ENCODE measurements at places on chromosomes 3 and 15.

DNA sequence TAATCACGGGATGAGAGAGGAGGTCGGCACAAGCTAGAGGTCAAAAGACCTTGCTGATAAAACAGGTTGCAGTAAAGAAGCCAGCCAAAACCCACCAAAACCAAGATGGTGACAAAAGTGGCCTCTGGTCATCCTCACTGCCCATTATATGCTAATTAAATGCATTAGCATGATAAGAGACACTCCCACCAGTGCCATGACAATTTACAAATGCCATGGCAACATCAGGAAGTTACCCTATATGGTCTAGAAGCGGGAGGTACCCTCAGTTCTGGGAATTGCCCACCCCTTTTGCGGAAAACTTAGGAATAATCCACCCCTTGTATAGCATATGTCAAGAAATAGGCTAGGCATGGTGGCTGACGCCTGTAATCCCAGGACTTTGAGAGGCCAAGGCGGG, 4.3 kb upstream of the ULK4 start:
- DNase-seq: no peak

GRCh38 chr15:49313650-49314049, 109.4 kb upstream of the FGF7 start:
- DNase-seq: peak; percentile 80

DNA sequence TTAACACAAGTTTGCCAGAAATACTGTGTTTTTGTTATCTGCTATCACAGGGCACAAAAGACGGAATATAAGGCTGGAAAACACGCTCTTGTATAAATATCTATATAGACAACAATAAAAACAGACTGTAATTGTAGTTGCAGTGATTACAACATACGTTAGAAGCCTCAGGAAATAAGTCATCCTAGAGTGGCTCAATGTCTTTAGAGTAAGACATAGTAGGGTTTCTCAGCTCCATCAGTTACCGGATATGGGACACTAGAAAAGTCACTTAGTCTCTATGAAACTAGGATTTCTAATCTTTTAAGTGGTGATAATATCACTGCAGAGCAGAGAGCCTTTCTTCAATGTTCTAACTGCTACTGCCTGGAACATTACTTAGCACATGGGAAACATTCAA, 208.8 kb downstream of the STAG1 start:
- DNase-seq: peak; percentile 28

- peak; percentile 26 for DNase-seq
Measured at GRCh38 chr15:88334436-88334835, 77.9 kb upstream of the NTRK3 start.

GRCh38 chr3:21914451-21914850, 163.4 kb upstream of the ZNF385D start:
- peak; percentile 51 for DNase-seq

DNA sequence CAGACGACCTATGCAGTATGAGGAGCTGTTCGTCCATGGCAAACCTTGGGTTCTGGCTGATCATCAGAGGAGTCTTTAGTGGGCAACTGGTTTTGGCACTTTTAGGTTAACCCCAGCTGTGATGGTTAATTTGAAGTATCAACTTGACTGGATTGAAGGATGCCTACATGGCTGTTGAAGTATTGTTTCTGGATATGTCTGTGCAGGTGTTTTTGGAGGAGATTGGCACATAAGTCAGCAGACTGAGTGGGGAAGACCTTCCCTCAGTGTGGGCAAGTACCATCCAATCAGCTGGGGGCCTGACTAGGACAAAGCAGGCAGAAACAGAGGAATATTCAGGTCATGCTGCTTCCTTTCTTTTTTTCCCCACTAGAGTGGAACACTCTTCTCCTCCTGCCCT, 284.1 kb downstream of the NFKBIZ start:
- no peak for DNase-seq

DNA sequence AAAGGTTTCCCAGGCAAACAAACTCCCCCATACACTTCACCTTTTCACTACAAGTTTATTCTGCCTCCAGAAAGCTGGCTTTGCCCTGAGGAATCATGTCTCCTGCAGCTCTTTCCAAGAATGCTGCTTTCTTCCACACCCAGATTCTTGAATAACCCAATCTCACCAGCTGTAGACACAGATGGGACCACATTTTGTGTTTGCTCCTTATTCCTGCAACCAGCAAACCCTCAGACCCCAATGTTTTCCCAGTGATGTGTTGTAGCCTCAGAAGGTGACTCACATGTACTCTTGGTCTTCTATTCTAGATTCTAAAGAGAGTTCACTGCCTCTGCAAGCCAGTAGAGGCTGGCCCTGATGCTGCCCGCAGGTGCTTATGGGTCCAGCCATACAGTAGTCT, 23.6 kb upstream of the TRIM59 start:
- peak; percentile 37 for DNase-seq

DNA sequence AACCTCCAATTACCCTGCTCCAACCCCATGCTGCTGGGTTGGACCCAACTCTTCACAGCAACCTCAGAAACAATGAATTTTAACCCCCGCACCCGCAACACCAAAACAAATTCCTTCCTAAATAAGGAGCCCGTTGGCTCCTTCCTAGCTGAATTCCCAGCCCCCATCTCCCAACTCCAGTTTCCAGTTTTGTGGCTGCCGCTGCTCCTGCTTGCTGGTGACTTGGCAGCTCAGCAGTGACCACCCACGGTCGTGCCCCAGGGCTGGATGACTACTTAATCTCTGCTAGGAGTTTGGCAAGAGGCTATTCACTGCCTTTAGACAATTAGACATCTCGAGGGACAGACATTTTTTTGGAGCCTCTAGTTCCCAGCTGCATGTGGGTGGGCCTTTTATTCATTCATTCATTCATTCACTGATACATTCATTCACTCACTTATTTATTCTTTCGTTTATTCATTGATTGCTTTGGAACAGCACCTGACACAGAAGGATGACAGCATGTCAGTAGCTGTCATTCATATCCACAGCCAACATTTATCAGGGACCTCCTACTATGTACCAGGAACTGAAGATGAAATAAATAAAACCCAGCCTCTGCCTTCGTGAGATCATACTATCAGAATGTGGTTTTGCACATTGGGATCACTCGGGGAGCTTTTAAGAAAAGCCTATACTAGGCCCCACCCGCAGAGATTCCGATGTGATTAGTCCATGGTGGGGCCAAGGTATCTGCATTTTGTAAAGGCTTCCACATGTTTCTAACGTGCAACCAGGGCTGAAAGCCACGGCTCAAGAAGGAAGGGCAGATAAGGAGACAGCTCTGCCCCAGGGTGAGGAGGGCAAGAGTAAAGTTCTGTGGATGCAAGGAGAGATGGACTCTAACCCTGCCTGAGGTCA, 256.5 kb downstream of the SHQ1 start:
- DNase-seq: peak; percentile 90

- DNase-seq: peak; percentile 93
Measured at GRCh38 chr3:155391551-155391958, 98.1 kb upstream of the STRIT1 start.

GRCh38 chr3:50418850-50419249, 59.5 kb upstream of the TMEM115 start:
- DNase-seq: no peak

DNA sequence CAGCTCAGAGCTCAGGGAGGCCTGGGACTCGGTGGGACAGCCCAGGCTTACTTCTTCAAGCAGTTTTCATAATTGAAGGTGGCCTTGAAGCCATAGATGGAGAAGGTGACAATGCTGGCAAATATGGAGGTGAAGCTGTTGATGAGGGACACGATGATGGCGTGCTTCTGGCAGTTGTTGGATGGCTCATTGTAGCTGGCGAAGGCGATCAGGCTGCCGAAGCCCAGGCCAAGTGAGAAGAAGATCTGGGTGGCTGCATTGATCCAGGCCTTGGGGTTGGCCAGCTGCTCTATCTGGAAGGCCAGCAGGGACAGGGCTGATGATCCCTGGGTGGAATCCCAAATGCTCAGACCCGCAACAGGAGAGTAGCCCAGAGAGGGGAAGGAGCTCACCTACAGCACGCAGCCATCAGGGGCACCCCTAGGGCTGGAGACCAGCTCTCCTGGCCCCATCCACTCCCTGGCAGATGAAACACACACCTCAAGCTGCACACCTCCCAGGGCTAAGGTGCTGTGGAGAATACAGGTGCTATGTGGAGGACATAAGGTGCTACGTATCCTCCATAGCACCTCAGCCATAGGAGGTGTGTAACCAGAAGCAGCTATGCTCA, 25.1 kb downstream of the SLC6A20 start:
- DNase-seq: no peak

GRCh38 chr15:55912982-55913381, 80.4 kb downstream of the NEDD4 start:
- peak; percentile 41 for DNase-seq

DNA sequence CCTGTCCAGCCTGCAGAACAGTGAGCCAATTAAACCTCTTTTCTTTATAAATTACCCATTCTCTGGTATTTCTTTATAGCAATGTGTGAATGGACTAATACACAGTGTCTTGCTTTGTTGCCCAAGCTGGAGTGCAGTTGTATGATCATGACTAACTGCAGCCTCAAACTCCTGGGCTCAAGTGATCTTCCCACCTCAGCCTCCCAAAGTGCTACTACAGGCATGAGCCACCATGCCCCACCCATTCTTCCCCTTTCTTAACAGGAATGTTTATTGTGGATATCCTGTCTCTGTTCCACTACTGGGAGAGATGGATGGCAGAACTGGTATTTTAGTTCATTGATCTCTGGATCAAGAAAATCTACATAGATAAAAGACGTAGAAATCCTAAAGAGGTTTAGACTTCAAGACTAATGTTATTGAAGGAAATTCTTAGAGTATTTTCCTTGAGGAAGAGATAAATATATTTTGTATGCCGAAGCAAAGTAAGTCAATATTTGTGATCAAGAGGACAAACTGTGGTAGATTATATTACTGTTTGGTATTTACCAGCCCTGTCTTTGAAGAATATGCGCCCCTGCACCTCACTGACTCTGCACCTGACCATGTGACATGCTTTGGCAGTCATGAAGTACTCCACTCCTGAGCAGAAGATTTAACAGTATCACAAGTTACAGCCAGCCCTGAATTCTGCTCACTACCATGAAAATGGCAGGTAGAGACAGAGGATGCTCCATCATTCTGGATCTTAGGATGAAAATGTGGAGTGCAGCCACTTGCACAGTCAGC, 42.9 kb downstream of the UACA start:
- no peak for DNase-seq

DNA sequence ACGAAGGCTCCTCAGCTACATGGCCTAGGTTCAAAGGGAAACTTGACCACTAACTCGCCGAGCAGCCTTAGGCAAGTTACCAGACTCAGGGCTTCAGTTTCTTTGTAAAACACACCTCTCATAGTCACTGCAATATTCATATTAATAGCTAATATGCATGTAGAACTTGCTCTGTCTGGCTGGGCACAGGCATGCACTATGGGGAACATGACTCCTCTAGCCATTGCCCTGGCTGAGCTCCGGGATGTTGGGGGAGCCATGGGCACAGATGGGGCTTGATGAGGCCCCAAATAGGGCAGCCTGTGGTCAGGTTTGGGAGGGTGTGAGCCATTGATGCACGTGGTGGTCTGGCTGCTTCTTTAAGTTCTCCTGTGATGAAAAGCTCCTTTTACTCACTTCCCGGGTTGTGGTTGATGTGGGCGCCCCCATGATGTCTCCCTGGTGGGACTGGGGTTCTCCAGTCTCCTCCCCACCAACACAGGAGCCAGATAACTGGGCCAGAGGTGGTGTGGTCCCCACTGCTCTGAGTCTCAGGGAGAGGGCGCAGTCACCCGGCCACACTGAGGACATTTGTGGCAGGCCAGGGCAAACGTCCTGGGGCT, 29.4 kb upstream of the DUSP7 start:
- DNase-seq: no peak

DNA sequence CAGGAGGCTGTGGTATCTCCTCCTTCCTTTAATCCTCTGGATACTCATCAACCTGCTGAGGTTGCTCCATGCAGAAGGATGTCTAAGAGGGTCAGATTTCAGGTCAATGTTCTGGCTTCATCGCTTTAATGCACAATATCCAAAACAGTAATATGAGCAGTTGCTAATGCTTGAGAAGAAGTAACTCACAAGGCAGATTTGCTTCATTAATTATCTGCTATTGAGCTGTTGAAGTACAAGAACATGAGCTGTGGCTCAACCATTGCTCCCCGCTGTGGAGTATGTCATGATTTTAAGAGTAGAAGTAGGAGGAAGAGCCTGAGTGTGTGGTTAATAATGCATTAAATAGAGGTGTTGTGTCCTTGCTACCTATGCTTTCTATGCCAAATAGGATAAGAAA, 1412.9 kb upstream of the ALCAM start:
- DNase-seq: no peak

DNA sequence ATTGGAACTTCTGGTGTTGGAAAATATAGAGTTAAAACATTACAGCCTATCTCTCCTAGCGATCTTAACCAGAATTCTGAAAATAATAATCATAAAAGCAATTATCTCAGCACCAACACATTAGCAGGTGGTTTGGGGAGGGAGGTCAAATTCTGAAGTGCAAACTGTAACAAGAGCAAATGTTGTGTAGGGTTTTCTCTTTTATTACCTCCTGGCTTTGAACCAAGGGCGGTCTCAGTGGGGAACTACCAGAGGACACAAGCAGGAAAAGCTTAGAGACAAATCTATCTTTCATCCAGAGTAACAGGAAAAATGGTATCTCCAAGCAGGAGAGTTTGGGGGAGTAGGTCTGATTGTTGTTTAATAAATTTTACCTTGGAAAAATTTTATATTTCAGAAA, 5.5 kb upstream of the ARRDC4 start:
- DNase-seq: no peak

Data from adipocyte (in vitro differentiated cells).